ENCODE measurements at places on chromosomes 11 and 22.

DNA sequence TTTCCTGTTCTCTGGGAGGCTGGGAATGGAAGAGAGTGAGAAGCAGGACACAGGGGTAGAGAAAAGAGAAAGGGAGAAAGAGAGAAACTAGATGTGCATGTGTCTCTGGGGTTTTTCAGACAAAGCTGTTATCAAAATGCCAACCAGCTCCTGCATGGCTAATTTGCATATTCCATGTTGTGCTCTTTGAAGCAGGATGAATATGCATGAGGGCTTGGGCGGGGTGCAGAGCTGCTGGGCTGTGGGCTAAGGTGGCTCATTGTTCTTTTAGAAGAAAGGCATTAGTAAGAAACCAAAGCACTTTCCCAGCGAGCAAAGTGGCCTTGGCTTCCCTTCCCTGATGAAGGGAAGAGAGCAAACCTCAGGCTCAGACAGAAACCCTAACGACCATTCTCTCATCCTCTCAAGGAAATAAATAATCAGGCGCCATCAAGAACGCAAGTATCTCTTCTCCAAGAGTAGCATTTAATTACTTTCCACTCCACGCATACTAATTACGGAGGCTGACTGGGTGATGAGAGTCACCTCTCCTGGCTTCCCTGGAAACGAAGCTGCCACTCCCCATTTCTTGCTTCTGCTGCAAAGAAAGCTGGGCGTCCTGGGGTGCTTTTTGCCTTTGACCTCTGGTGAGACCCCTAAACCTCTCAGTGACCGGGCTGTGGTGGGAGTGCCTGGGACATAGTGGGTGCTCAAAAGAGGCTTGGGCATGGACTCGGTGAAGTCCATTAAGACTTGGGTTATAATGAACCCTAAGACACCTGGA, 54.2 kb downstream of the FEZ1 start:
- DNase-seq = no peak

- no peak for DNase-seq
Observed at GRCh38 chr11:14773755-14774154, 118.3 kb downstream of the CYP2R1 start.

DNA sequence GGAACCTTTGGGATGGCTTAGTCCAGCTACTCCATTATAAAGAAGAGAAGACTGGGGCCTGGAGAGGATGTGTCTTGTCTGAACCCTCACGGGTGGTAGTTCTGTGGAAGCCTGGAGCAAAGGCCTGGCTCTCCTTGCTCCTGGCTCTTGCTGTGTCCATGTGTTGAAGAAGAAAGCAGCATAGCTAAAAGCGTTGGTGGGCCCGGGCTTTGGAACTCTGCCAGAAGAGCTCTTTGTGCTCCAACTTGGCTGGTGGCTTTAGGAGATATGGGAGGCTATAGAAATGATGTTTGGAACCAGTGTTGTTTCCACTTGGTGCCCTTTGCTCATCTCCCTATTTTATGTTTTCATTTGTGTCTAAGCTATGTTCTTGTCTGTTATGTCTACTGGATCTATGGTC, 131.1 kb downstream of the DBX1 start:
- DNase-seq = no peak

GRCh38 chr11:16373768-16374167, 17.4 kb upstream of the SOX6 start:
- DNase-seq = no peak

DNA sequence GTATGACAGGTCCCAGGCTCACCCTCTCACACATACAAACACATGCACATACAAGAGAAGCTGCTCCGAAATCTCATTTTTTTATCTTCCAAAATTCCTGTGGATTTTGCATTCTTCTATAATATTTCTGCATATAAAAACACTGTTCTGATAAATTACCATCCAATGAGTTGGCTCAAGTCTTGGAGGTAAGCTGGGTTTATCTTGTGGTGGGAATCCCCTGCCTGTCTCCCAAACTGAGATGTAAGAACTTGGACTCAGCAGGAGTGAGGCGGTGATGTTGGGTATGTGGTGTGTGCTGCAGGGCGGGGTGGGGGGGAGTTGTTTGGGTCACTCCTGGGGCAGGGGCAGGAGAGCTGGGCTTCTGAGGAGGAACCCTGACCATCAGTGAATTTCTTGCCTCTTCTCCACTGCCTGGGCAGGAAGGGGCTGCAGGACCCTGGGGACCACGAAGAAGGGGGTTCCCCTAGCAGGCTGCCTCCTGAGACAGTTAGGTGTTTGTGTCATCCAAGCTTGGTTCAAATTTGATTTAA, 6.8 kb upstream of the P2RY6 start:
- no peak for DNase-seq

Data from kidney capillary endothelial cell (primary cell).